ENCODE measurements at places on chromosomes 2 and 18.

- no peak for DNase-seq
Measured at GRCh38 chr18:32443706-32444215, 26.9 kb downstream of the GAREM1 start.

GRCh38 chr2:212135739-212136138, 402.9 kb downstream of the ERBB4 start:
- no peak for DNase-seq

- DNase-seq: no peak
Measured at GRCh38 chr2:101011152-101011551, 9.1 kb downstream of the RPL31 start.

GRCh38 chr2:15069149-15069548, 436.6 kb downstream of the LRATD1 start:
- DNase-seq: no peak

- no peak for DNase-seq
Measured at GRCh38 chr2:209629597-209629996, 142.0 kb upstream of the UNC80 start.

- DNase-seq: no peak
Measured at GRCh38 chr2:62297624-62298010, 101.7 kb downstream of the B3GNT2 start.

DNA sequence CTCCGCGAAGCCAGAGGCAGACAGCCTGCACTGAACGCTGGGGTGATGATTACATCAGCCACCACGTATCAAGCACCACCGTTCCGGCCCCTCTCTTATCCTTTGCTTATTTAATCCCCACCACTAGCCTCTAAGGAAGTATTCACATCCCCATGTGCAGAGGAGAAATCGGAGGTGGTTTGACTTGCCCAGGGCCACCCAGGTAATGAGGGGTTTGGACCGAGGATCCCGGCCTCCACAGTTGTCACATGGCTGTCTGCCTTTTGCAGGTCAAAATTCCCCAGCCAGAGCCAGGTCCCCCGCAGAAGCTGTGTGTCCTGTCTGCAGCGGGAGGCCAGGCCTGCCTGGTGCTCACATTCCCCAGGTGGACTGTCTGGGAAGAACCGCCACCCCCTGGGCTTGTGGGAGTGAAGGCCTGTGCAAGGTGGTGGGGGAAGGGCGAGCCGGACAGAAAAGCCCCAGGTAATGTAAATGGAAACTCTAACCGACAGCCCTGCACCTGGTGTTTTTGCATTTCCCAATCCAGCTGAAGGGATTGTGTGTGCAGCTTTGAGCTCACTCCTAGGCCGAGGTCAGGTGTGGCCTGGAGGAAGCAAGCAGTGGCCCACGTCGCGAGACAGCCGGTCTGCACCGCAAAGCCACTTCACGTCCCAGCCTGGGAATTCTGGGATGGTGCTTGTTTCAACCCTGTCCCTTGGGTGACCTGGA, 108.5 kb upstream of the ID2 start:
- no peak for DNase-seq

GRCh38 chr2:176554101-176555048, 285.1 kb downstream of the MTX2 start:
- peak; percentile 53 for DNase-seq

DNA sequence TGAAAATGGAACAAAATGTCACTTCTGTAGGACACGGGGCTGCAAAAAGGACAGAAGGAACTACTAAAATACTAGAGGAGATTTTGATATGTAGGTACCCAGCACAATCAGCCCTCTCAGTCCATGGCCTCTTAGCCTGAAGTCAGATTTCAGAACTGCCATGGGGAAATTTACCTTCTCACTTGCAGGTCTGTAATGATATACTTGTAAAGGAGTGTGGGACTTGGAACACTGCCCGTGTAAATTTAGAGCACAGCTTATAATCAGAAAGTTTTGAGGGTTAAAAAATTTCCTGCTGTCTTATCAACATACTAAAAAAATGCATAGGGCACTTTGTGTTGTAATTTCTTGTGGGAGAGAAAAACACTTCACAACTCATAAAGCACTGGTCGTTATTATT, 60.6 kb downstream of the ZEB2 start:
- DNase-seq: no peak

- no peak for DNase-seq
Measured at GRCh38 chr2:887639-888038, 63.0 kb upstream of the SNTG2 start.

DNA sequence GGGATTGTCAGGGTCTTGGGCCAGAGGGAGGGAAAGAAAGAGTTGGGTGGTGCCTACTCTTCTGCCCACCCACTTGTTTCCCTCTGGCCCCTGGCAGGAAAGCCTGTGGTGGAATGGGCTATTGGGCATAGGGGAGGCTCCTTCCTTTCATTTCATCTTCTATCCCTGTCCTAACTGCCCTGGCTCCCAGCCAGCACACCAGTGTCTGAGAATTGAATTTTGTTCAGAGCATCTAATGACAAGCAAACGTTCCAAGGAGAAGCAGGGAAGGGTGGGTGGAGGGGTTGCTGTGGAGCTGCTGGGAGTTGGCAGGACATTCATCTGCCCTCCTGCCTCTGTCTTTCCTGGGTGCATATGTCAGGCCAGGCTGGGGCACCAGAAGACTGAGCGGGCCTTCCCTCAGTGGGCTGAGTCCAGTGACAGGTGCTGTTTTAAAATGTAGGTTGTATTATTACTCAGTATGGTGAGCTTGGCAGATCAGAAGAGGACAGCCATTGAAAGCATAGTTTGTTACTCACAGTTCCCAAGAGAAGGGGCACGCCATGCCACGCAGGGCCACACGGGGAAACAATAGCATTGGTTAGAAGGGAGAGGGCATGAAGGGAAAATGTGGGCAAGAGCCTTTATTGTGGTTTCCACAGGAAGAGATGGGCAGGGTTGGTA, 171.9 kb downstream of the ACOXL start:
- no peak for DNase-seq

DNA sequence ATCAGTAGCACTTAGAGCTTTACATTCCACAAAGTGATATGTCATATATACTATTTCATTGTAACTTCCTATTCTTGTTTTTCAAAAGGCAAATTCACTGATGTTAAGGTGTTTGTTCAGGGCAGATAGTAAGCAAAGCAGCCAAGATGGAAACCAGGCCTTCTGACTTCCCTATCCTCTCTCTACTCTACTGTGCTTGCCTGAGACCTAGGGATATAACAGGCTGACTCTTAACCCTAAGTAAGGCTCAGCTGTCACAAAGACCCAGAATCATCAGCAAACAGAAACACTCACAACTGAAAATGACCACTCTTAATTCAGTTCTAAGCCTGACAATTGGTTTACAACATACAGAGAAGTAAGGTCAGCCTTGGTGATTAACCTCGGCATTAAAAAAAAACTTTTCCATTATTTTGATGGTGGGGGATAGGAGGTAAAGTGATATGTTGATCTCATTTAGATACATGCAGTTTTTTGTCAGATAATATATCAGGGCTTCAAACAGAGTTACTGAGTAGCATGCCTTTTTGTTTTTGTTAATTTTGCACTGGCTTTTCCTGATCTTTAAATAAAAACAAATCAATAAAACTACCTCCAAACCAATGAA, 95.4 kb upstream of the CHRNA1 start:
- no peak for DNase-seq

GRCh38 chr18:78820161-78820834, 159.3 kb upstream of the SALL3 start:
- DNase-seq: no peak

DNA sequence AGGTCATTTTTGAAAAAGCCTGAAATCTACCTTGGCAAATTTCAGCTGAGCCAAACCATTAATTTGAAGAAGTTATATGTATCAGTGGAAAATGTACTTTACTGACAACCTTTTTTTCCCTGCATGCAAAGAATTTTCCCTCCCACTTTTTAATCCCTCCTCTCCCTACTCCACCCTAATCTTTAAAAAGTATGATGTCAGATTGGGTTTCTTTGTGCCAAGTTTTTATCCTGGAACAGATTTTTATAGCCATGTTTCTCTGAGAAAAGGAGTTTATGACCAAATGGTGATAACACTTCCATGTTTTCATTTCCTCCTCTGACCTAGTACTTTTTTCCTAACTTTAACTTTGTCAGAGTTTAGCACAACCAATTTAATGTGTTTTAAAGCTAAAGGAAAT, 250.3 kb upstream of the FOSL2 start:
- no peak for DNase-seq

GRCh38 chr18:69226971-69227370, 173.7 kb upstream of the DOK6 start:
- DNase-seq: no peak

- DNase-seq: no peak
Measured at GRCh38 chr2:27007416-27008374, 25.1 kb upstream of the TMEM214 start.

DNA sequence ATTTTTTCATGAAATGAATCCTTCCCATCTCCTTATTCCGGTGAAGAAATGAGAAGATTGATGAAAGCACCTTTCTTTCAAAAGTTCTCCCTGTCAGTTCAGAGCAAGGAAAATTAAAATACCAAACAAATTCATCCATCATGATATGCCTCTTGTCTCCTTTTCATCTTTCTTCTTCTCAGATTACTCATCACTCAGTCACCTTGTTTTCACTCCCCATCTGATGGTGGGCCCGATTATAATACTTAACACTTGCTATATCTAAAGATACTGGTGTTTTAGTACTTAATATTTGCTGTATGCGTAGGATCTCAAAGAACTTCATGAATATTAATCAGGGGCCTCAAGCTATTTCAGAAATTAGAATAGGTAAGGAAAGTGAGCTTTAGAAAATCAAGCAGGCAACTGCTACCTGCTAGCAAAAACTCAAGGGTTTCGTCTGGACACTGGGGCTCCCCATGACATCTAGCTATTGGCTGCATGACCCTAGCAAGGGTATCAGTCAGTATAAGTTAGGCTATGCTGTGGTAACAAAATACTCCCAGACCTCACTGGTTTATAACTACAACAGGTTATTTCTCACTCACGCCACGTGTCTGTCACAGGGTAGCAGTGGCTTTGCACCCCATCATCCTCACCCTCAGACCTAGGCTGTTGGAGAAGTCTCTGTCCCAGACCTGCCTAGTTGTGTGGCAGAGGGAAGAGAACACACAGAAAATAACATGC, 39.0 kb upstream of the RNF152 start:
- no peak for DNase-seq

DNA sequence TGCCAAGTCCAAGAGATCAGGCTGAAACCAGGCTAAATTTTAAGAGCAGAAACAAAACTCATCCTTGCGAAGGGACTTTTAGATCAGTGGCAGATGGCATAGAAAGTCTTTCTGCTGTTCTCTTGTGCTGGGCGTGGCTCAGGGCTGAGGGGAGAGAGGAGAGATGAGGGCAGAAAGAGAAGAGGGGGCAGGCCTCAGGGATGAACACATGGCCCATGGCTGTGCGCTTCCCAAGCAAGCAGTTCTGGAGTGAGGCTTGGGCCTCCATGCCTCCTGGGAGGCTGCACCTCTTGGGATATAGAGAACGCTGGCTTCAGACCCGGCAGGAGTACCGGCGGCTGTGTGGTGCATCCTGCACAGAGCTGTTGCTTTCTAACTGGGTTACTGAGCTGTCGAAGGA, 41.0 kb downstream of the HPCAL1 start:
- DNase-seq: no peak

DNA sequence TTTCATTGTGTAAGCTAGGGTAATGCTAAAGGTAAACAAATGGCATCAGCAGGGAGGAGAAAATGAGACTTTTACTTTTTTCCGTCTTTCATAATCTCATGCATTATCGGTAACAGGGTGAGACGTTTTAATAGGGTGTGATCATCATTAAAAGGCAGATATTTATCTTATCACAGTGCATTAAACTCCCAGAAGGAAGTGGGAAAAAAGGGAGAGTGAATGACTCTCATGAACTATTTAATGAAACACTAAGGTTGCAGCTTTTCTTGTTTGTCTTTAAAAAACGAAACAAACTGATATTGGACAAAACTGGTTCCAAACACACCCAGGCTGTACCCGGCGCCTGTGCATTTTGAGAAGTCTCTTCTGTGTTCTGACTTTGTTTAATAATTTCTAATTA, 1936.8 kb upstream of the PIK3C3 start:
- DNase-seq: no peak

DNA sequence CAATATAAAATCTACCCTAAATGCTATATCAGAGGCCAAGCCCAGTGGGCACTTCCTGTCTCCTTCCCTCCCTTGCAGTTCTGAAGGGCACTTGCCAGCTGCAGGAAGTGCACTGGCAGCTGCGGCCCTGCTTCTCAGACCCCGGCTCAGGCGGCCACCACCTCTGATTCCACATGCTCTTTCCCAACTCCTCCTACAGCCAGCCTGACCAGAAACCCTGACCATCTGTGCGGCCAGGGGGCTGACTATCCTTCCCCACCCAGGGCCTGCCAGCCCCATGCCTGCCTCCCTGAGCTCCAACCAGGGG, 88.6 kb downstream of the ZBTB7C start:
- no peak for DNase-seq

DNA sequence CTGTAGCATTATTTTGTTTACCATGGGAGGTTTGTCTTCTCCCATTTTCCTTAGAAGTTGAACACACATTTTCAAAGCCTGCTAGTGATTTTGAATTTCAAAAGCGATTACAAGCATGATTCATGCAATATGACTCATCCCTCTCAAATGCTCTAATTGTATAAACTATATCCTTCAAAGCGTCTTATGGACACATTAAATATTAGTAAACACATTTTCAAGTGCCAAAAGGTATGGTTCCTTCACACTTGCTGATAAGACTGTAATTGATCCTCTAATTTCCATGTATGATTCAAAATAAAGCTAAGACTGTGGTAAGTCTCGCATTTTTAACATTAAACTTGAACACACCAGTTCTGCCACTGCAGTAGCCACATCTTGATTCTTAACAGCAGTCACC, 512.9 kb downstream of the LRRTM4 start:
- no peak for DNase-seq

GRCh38 chr2:199015072-199015471, 442.7 kb downstream of the SATB2 start:
- no peak for DNase-seq

- DNase-seq: peak; percentile 18
Measured at GRCh38 chr18:22846088-22846683, 86.9 kb upstream of the RBBP8 start.

- peak; percentile 80 for DNase-seq
Measured at GRCh38 chr2:197803033-197803444, 1.4 kb upstream of the PLCL1 start.

GRCh38 chr18:63090334-63090733, 229.2 kb downstream of the BCL2 start:
- no peak for DNase-seq

GRCh38 chr2:58237741-58238140, 3.4 kb downstream of the FANCL start:
- DNase-seq: no peak

DNA sequence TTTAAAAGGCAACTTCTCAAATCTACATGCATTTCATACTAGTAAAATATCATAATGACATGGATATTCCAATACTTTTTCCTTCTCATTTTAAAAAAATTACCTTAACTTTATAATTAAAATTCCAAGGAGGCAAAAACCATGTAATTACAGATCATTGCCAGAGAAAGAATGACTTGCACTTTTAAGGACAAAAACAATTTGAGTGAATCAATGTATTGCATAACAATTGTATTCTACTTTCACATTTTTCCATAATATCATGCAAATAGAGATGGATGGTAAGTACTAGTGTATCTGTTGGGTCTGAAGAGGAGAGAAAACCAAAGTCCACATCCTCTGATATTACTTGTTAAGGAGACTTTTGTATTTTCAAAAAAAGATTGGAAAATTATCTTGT, 89.5 kb upstream of the NCK2 start:
- DNase-seq: no peak

Data from globus pallidus (tissue), 1 donor.